Activated naive CD4-positive, alpha-beta T cell treated with anti-CD3 and anti-CD28 coated beads for 36 hours (primary cell): ENCODE measurements at places on chromosomes 2 and 18.

GRCh38 chr2:239103125-239104098, 255.5 kb downstream of the TWIST2 start:
- no peak for DNase-seq

GRCh38 chr2:200687922-200688920, 102.4 kb downstream of the AOX1 start:
- DNase-seq: no peak

GRCh38 chr2:142843731-142844130, 33.7 kb upstream of the KYNU start:
- no peak for DNase-seq

DNA sequence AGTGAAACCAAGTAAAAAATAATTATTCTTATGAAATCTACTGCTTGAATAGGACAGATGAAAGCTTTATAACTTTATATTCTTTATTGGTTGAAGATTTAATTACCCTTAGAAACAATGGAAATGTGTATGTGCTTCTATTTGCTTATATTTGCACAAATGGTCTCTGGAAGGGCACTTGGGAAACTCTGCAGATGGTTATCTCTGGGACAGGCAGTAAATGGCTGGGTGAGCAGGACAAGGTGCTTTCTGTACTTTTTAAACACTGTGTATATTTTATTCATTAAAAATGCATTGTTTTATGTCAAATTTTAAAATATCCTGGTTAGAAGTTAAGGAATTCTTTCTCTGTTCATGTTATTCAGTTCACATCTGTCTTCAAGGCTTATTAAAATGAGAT, 131.1 kb downstream of the LRRTM4 start:
- no peak for DNase-seq
